Ascending aorta (tissue), 2 donors: ENCODE measurements at places on chromosomes 4 and X. TPM values are rescaled to one million over a fixed set of nuclear protein-coding genes. Genes with fewer than 3 reads are reported as not detected.
A peak's percentile ranks its signal among the peaks of the same experiment; 100 is the strongest.

Gene MAGEA6
- total RNA-seq: not detected

Gene ZIC3
- not detected for total RNA-seq

DNA sequence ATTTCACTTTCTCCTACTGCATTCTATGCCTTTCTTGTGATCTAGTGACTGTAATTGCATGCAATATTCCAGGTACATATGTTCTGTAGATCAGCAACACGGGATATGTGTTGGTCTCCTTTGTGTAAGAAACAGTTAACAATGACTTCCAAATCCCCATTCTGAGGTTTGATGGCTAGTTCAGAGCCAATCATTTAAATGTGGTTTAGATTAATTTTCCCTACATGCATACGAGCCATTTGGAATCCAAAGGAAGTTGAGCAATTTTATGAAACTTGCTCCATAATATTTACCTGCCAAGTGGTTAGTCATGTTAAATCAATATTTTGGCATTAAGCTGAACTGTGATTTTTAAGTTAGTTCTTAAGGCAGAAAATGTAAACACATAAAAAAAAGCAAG is 172.8 kb upstream of the DCAF12L2 start:
- DNase-seq: no peak

- DNase-seq: no peak
These were observed 23.0 kb upstream of the DHX15 start for GRCh38 chr4:24607334-24607733.

DNA sequence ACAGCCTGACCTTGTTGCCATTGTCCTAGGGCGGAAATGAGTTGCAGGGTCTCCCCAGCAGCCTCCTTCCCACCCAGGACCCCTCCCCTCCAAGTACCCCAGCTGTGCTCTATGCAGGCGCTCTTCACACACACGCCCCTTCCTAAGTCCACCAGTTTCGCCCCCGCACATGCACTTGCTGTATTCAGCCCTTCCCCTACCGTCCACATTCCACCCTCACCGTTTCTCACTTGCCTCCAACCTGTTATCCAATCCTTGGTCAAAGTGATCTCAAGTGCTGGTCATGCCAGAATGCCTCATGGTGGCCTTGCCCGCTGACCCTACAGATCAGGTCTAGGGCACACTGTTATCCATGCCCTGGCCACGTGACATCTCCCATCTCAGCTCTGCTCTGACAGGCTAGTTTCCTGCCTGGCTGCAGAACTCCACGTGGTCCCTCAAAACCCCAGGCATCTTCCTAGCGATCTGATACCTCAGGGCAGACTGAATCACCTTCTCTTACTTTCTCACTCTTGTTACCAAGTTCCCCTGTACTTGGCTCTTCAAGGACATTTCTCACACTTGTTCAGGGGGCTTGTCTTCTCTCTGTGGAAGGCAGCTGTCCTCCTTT is 39.7 kb downstream of the NSG1 start:
- DNase-seq: peak; percentile 51

- DNase-seq: no peak
These were observed 9.8 kb upstream of the ANXA5 start for GRCh38 chr4:121706595-121707021.
